ENCODE measurements at places on chromosomes 1 and 21.

DNA sequence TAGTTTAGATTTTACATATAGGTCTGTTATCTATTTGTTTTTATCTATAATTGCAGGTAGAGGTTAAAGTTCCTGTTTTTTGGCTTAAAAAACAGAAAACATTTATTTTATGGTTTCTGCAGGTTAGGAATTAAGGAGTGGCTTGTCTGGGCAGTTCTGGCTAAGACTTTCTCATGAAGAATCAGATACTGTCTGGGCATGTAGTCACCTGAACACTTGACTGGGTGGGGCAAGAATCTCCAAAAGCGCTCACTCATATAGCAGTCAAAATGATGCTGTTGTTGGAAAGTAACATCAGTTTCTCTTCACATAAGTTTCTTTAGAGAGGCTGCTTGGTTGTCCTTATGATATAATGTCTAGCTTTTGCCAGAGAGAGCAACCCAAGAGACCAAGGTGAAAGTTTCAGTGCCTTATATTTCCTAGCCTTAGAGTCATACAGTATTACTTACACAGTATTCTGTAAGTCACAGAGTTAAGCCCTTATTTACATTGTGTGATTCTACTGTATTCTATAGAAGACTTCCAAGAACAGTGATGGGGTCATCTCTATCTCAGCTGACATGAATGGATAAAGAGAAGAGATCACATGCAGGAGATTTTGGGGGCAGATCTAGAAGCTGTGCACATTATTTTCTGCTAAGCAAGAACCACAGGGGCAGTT, 125.4 kb upstream of the GPR52 start:
- DNase-seq = no peak

DNA sequence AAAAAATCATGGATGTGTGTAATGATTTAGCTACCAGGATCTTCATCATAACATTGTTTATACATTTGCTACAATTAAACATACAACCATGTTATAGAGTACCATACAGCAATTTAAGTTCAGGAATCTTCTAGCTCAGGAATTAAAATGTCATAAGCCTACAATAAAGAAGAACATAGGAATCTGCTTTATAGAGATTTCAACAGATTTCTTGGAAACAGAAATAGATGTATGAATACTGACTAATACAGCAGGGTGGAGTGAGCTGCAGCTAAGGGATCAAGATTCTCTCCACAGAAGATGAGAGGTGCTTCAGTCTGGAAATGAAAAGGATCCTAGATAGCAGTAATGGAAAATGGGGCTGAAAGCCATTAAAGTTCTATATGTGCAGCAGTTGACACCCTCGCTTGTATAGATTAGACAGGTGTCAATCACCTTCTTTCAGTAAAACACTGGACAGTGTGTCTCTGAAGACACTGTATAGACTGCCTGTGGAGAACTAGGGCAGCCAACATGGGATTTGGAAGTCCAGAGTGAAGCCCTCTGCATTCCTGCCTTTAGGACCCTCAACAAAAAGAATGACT, 73.9 kb downstream of the DNTTIP2 start:
- DNase-seq = no peak

GRCh38 chr1:15350551-15351200, 59.0 kb upstream of the EFHD2 start:
- no peak for DNase-seq

DNA sequence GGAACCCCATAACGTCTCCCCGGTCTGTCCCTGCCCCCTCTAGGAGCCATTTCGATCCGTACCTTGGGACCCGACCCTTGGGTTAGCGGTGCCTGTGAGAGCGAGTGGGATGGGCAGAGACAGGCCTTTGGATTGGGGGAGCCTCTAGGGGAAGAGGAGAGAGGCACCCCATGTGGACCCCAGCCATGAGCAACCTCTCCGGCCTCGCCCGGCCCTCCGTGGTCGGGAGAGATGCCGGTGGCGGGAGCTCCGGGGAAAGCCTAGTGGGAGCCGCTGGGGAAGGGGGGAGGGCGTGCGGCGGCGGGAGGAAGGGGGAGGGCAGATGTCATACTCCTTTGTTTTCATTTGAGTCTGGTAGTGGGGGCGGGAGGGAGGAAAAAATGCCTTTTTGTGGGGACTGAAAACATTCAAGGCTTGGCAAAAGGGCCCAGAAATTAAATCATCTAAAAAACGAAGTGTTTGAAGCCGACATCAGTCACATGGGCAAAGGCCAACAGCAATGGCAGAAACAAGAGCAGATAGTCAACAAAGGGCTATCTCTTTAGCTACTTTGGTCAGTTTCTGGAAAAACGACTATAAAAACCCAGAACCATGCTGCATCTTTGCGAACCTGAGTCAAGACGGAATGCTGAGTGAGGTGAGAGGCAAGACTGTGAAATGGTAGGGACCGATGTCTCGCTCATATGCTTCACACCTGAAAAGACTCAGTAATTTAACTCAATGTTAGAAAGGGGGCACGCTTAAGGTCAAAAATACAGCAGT, 758 bp downstream of the PTBP2 start:
- peak; percentile 77 for DNase-seq

- DNase-seq = peak; percentile 53
These were observed 23.0 kb upstream of the DMBX1 start for GRCh38 chr1:46466477-46467182.

GRCh38 chr1:230246551-230246950, 179.5 kb downstream of the GALNT2 start:
- DNase-seq = no peak

GRCh38 chr1:206570529-206570928, 41.7 kb downstream of the EIF2D start:
- no peak for DNase-seq
